NCI-H1048 (cell line): ENCODE measurements at places on chromosomes 16 and 17.

DNA sequence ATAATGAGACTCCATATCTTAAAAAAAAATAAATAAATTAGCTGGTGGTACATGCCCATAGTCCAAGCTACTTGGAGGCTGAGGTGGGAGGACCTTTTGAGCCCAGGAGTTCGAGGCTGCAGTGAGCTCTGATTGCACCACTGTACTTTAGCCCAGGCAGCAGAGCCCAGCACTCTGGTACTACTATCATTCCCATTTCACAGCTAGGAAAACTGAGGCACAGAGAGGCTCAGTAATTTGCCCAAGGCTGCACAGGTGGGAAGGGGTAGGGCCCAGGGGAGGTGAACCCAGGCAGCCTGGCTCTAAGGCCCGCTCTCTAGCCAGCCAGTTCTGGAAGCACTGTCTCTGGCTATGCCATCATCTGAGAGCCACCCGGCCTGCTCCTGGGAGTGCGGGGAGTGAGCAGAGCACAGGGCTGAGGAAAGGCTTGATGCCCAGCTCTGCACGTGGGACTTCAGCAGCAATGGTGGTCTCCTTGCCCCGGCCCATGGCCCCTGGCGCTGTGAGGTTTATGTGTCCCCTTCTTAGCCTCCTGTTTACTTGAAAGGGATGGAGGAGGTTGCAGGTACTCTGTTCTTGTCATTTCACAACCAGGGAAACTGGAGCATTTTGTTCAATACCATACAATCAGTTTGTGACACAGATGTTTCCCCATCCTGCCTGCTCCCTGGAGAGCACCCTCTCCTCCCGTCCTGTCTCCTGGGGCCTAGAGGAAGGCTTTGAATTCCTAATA, 222.3 kb downstream of the KATNIP start:
- DNase-seq, result no peak

DNA sequence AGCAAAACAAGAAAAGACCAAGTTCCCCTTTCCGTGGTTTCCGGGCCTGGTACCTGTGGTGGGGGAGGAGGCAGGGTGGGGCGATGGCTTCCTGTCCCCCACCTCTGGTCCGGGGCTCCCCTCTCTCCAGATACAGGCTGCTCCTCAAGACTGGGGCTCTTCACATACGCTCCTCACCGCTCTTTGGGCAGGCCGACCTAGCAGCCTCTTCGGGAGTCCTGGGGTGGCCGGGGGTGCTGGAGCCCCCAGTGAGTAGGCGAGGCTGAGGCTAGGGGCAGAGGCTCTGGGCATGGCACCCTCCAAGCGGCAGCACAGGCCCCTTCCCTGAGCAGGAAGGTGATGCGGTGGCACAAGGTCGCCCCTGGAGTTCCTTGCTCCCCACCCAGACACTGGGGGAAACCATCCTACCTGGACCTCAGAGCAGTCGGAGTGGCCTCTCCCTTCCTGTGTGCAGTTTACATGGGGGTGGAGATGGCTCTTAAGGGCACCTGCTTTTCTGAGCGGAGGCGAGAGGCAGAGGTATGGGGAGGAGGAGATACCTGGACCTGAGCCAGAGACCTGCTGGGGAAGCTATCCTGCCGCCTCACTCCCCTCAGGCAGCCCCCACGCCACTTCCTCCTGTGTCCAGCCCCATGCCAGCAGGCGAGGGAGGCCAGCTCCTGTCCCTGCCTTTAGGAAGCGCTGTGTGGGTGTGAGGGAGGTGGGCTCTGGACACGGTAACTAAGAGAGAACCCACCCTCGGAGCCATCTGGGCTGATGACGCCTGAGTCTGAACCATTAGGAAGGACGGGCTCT, 891 bp downstream of the CORO1A start:
- DNase-seq, result no peak

DNA sequence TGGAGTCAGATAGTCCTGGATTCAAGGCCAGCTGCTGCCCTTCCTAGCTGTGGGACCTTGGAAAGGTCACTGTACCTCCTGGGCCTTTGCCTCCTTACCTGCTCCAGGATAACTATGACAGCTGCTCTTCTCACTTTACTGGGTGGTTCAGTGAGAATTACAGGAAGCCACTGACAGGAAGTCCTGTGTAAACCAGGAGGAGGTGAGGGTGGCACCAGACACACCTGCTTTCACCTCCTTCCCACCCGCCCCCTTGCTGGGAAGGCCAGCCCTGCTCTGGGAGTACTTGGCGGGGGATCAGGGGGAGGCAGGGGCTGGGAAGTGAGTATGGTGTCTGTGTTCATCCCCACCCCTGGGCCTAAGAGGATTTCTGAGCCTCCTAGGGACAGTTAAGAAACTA, 42.6 kb downstream of the CPNE2 start:
- DNase-seq, result no peak

GRCh38 chr16:28883221-28883996, 5.1 kb downstream of the ATP2A1 start:
- DNase-seq, result no peak

DNA sequence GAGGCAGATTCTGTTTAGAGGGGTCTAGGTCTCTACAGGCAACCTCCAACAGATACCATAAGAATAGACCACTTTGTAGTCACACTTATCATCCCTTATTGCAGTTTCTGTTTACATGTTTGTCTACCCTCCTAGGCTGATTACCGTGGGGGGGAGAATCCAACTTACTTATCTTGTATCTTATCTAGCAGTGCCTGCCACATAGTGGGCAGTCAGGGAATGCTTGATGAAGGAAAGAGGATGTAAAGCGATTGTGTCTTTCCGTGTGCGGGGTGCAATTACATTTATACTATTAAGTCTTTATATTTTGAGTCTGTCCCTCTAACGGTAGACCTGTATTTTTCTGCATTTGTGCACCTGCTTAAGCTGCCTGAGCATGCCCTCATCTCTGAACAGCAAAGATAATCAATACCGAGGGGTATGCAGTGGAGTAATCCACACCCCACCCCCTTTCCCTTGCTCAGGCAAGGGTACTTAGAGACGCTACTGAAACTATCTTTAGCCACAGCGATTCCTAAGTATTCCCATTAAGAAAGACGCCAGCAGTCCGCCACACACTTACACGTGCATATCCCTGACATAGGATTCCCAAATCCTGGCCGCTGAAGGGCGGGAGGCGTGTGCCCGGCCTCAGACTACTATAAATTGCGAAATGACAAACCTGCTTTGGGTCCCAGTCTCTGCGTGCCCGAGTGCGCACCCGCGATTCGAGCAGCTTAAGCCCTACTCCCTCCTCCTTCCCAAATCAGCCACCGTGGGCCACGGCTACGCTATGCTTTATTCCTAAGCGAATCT, 635 bp upstream of the AATF start:
- DNase-seq, result no peak

GRCh38 chr17:78774956-78775571, 7.0 kb downstream of the CYTH1 start:
- DNase-seq, result no peak

- no peak for DNase-seq
Observed at GRCh38 chr17:62617894-62618472, 9.5 kb upstream of the MRC2 start.

DNA sequence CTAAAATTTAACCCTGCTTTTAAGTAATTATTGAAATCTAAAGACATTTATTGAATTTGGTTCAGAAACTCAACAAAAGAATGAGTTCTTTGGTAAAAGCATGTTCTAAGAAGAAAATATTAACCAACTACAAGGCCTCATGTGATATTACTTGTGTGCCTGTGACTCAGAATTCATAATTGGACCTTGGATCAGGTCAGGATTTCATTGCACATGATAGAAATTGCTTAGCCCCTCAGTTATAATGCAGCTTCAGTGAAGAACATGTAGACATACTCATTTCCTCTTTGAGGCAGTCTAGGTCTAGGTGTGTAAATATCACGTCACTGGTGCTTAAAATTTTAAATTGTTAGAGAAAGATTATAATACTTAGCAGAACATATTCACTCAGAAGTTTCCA, 410.0 kb upstream of the SOX9 start:
- DNase-seq, result no peak

DNA sequence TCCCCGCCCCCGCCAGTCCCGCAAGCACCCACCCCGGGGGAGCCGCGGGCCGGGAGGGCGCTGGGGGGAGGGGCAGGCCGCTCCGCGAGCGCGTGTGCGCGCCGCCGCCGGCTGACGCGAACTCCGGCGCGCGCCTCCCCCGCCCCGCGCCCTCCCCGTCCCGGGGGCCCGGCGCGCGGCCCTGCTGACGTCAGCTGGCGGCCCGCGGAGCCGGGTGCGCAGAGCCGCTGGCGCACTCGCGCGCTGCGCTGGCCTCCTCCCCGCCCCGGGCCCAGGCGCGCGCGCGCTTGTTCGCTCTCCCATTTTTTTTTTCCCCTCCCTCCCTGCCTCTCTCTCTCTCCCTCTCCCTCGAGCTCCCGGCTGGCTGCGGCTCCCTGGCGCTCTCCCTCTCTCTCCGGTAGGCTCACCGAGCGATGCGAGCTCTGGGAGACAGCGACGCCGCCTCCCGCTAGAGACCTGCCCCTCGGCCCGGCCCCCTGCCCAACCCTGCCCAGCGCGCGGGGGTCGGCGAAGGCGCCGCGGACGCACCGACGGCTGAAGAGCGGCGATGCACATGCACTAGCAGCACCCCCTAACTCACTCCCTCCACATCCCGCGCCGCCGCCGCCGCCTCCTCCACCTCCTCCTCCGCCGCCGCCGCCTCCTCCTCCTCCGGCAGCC, at the start of gene GNAO1:
TSS of gene GNAO1 (plus strand) at position 334 of the 660 bp plus-strand sequence. CDS start 747 bp downstream, outside the sequence.
- DNase-seq, result no peak

GRCh38 chr16:57807252-57807967, 5.1 kb upstream of the KIFC3 start:
- DNase-seq, result no peak

- DNase-seq, result no peak
Observed at GRCh38 chr16:57688487-57688986, 6.1 kb upstream of the DRC7 start.

- DNase-seq, result no peak
Observed at GRCh38 chr16:8686031-8686621, 11.7 kb downstream of the ABAT start.
